ENCODE measurements at places on chromosomes 5 and 9.
A peak's percentile ranks its signal among the peaks of the same experiment; 100 is the strongest.

GRCh38 chr9:133124907-133125275, 3.9 kb upstream of the RALGDS start:
- DNase-seq: no peak

GRCh38 chr5:32138839-32139493, 35.2 kb downstream of the GOLPH3 start:
- peak; percentile 56 for DNase-seq

GRCh38 chr9:32644698-32645097, 9.2 kb upstream of the TAF1L start:
- DNase-seq: no peak

DNA sequence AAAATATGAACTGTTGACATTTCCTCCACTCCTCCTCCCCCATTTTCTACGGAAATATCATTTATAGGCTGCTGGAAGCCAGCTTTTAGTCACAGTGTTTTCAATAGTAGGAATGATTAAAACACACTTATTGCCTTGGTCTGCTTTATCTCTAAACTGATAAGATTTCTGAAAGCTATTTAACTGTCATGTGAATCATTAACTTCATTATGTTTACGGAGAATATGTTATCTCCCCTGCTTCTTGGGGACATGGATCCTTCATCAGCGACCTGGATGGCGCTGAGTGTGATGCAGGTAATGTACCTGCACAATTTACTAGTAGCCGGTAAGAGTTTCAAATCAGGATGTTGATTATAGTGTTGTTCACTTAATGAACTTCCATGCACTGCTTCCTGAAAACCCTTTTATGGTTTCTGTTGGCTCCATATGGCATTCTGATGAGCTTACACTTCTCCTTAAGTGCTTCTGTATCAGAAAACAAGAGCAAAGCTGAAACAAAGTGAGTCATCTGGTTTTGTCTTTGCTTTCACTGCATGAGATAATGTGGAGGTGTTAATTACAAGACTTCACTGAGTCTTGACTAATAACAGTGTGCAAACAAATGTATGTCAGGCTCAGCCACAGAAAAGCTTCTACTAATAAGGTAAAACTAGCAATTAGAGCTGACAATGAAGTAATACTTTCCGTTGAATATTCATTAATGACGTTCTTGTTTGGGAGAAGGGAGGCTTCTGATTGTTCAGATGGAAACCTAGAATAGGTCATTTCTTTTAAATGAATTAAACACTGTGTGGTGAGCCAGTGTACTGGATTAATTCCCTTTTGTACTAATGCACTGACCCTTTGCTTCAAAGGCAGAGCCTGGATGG, 162.4 kb upstream of the ZNF608 start:
- no peak for DNase-seq

- DNase-seq: no peak
These were observed 57.0 kb downstream of the TTC39B start for GRCh38 chr9:15249981-15250380.

GRCh38 chr9:4027606-4028005, 272.3 kb downstream of the GLIS3 start:
- no peak for DNase-seq

DNA sequence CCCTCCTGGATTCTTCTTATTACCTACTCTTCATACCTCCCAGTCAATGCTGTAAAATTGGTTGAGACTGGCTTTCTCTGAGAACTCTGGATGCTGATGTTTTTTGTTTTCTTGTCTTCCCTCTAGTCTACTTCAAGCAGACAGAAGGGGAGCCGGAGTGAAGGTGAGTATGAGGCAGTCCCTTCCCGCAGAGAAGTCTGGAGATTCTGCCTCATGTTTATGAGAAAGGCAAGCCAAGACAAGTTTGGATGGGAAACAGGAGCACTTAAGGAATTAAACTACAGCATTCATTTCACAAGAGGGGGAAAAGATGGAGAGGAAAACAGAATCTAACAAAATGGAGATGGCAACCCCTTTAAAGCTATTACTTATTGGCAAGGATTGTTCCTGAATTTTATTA, 246.1 kb downstream of the TRIM32 start:
- no peak for DNase-seq

- DNase-seq: no peak
These were observed 63.6 kb downstream of the ADAMTS2 start for GRCh38 chr5:179281694-179282093.

DNA sequence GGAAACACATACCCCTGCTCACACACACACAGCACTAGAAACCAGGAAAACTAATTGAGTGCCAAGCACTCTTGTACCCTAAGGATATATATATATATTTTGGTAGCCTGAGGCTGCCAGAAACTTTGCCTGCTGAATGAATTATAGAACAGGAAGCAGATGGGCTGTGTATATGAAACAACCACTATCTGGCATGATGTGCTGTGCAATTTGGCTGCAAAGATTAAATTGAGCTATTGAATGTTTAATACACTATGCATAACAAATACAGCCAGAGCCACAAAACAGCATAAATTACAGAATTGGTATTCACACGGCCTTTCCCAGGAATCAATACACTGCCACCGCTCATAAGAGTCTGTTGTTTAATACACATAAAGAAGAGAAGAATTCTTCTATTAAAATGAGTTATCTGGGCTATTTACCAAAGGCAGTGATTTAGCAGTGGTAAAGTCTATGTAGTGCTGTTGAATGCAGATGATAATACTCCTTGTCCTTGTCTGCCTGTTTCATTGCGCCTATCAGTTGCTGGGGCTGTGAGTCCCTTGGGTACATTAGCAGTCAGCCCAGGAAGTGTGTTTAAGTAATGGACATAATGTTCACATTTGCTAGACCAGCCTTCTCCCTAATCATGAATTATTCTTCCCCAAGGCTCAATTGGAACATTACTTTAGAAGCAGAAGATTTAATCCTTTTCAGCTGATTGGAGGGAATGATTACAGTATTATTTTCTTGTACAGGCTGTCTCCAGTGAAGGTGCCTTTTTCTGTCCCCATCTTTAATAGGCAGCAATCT, 294.3 kb downstream of the TLE1 start:
- DNase-seq: no peak

DNA sequence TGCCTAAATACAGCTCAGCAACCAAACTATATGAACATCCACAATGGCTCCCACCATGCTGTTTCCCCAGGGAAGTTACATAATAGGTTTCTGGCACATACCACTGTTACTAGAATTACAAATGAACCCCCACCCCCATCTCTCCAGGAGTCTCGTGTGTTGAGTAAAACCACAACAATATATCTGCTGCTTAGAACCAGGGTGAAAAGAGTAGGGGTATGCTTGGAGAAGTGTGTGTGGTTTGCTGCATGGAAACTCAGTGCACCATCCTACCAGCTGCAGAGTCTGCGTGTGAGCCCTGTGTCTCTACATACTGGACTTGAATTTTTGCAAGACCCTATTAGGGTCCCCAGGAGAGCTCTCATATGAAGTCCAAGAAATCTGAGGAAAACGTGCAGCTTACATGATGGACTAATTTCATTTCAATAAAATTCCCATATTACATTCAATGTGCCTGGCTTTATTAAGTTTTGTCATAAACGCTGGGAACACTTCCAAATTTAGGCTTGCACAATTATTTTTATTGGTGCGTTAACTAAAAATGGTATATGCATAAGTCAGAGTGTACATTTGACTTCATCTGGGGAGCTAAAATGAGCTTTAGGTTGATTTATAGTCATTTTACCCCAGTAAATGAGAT, 104.5 kb upstream of the NFIB start:
- DNase-seq: no peak

DNA sequence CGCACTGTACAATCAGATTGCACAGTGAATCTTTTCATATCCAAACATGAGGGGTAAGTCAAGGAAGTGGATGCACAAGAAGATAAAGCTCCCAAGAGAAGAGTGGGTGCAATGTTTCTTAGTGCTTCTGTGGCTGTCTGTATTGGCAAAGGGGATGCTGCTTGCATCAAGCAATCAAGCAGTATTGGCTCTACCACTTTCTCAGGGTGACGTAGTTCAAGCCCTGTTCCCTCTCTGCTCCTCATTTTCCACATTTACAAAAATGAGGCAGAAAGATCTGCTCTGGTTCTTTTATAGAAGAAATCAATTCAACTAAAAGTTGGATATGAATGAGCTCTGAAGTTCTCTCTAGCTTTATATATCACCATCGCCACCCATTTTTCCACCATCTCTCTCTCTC, 2.3 kb downstream of the TNFSF8 start:
- no peak for DNase-seq

GRCh38 chr9:97747201-97747965, 50.2 kb upstream of the XPA start:
- no peak for DNase-seq

GRCh38 chr5:15463231-15463980, 36.6 kb upstream of the FBXL7 start:
- no peak for DNase-seq

GRCh38 chr5:158695595-158696330, 404.0 kb downstream of the EBF1 start:
- DNase-seq: peak; percentile 35

- DNase-seq: no peak
These were observed 31.8 kb downstream of the SPATA31D1 start for GRCh38 chr9:82020331-82020730.

DNA sequence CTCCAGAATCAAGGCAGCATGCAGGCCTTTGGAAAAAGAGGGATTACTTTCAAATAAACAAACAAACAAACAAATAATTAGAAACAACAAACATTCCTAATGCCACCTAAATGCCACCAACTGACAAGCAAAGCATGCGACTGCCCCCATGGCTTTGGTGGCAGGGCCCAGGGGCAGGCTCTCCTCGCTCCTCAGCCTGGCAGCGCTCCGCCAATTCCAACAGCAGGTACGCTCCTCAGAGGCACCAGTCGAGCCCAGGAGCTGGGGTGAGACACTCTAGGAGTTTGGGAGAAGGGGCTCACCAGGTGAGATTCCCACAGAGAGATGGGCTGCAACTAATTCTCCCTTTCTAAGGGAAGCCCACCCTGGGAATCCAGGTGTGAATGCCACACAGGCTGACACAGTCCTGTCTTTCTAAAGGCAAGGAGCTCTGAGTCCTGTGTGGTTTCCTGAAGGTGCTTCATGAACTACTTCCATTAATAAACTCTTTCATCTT, 27.8 kb downstream of the CSF2 start:
- no peak for DNase-seq

DNA sequence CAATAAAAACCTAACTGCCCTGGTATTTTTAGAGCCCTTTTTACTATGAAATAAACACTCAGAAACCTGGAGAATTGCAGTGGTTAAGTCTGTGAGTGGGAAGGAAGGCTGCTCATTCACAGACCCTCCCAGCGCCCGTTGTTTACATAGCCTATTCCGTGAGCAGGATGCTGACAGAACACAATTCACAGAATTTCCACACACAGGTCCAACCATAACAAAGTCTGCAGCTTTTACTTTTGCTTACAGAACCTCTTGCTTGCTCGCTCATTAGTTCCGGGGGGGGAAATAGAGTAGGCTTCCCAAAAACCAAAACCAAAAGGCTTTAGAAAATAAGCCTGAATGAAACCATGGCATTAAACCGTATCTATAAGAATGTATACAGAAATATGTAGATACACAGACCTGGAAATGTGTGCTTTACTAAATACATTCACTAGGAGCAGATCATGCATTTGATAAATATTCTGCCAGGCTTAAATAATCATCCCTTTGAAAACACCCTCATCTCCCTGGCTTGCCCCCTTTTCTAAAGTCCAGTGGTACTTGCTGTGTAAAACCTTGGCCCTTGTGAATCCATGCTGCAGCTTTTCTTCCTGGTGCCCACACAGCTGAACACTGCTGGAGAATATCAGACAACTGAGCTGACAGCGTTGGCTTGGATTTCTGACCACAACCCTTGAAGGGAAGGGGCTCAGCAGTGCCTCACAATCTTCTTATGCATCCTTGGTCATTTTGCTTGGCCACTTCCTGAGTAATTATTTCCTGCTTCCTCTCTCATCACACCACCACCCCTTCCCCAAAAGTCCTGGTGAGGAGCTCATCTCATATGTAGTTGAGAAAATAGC, 128.0 kb downstream of the FANCC start:
- no peak for DNase-seq

- DNase-seq: no peak
These were observed 177.4 kb downstream of the SLC28A3 start for GRCh38 chr9:84163052-84163650.

GRCh38 chr5:148005788-148006520, 57.8 kb upstream of the SPINK5 start:
- DNase-seq: no peak

DNA sequence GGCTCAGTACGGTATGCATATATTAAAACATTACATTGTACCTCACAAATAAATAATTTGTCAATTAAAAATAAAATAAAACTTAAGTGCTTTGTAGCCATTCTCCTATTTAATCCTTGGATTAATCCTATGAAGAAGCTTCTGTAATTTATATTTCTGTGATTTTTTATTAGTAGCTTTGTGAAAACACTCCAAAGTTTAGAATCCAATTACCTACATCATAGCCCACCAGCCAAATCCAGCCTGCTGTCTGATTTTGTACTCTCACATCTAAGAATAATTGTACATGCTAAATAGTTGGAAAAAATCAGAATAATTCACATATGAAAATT, 10.4 kb downstream of the MED7 start:
- DNase-seq: no peak

DNA sequence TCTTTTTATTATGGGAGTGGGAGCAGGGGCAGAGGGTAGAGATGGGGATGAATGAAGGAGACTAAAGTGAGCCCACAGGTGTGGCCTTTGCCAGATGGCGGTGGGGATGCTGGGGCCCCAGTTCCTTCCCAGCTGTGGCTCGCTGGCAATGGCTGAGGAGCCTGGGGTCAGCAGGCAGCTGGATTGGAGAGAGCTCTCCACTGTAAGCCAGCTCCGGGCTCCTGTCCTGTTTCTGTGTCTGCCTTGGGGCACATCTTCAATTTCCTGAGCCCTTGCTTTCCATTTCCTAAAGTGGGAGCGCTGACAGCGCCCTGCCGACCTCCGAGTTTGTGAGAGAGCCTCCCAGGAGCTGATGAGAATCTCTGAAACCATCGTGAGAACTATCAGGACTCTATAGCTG, 75.6 kb upstream of the SPRY4 start:
- DNase-seq: no peak
